ENCODE measurements at places on chromosomes 13 and 19. TPM values are rescaled to one million over a fixed set of nuclear protein-coding genes. Genes with fewer than 3 reads are reported as not detected.

- no peaks in the 10 kb centered on the region for H3K27me3 ChIP-seq
- peaks cover 18% of the 10 kb centered on the region for H3K36me3 ChIP-seq
- peak; percentile 58 for DNase-seq
- peaks cover 29% of the 10 kb centered on the region for H3K4me1 ChIP-seq
Observed at GRCh38 chr13:112781881-112782361, 92.1 kb downstream of the ATP11A start.

GRCh38 chr19:35732540-35733179 is 9.6 kb downstream of the IGFLR1 start:
- no peak for DNase-seq
- H3K4me3 ChIP-seq: no peak overlapping the region
- peaks cover 5% of the 10 kb centered on the region for H3K4me1 ChIP-seq
- no peaks in the 10 kb centered on the region for H3K27me3 ChIP-seq

The KCNJ14 gene
- 1.8 TPM for total RNA-seq

The FSD1 gene
- 26.3 TPM for total RNA-seq

GRCh38 chr19:50777830-50778303 is 7.6 kb downstream of the GPR32 start:
- no peak overlapping the region for H3K27ac ChIP-seq
- peaks cover 87% of the 10 kb centered on the region for H3K27me3 ChIP-seq
- no peak for DNase-seq

DNA sequence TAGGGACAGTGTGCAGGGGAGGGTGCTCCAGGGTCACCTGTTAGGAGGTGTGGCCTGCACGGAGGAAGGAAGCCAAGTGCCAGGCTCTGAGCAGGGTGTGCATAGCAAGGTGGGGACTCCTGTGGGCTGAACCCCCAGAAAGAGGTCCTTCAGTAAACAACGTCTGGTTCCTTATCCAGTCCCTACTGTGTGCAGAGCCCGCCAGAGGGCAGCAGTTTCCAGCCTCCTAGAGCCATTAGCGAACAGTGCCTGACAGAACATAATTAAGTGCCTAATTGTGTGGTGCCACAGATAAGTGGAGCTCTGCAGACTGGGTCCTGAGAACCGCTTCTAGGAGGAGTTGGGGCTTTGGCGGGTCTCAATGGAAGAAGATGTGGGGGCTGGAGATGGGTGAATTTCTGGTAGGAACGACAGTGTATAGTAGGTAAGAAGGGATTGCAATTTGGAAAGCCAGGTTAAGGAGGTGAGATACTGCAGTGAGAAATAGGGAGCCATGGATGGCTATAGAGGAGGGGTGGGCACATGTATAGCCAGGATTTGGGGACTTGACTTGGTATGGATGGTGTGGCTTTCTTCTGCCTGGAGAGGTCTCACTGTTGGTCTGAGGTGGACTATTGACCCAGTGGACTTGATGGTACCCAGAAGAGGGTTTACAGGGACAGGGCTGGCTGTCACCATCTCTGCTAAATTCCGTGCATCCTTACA is 323.1 kb downstream of the ZNF536 start:
- DNase-seq: no peak
- H3K27ac ChIP-seq: no peak overlapping the region
- H3K4me1 ChIP-seq: peaks cover 58% of the 10 kb centered on the region
- H3K4me3 ChIP-seq: no peak overlapping the region
- H3K36me3 ChIP-seq: no peaks in the 10 kb centered on the region

DNA sequence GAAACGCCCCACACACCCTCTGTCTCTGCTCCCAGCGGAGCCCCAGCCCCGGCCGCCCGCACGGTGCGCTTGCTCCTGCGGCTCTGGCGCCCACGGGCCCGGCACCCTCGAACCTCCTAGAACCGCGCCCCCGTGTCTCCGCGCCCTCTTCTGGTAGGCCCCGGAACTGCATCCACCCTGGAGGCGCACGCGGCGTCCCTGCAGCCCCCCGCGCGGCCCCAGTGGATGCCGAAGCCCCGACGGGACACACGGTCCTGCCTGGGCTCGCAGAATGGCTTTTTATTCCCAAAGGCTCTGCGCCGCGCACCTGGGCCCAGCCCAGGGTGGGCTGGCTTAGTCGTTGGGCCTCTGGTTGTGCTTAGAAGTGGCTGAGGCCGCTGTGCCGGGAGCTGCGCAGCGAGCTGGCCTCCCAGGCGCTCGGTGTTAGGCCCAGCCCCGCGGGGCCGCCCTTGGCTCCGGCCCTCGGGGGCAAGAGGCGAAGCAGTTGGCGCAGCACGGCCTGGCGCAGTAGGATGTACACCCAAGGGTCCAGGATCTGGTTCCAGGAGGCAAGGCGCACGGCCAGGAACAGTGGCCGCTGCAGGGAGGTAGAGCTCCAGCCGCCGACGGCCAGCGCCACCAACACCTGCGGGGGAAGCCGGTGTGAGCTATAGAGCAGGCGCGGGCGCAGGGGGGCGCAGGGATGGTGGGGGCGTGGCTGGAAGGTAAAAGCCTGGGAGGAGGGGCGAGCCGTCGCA is 2.8 kb downstream of the PTGER1 start:
- no peak overlapping the region for H3K4me3 ChIP-seq
- peak overlapping the region; percentile 13 for H3K27ac ChIP-seq
- H3K27me3 ChIP-seq: peaks cover 3% of the 10 kb centered on the region
- H3K4me1 ChIP-seq: peaks cover 12% of the 10 kb centered on the region

The GJA3 gene
- total RNA-seq: 0.60 TPM

DNA sequence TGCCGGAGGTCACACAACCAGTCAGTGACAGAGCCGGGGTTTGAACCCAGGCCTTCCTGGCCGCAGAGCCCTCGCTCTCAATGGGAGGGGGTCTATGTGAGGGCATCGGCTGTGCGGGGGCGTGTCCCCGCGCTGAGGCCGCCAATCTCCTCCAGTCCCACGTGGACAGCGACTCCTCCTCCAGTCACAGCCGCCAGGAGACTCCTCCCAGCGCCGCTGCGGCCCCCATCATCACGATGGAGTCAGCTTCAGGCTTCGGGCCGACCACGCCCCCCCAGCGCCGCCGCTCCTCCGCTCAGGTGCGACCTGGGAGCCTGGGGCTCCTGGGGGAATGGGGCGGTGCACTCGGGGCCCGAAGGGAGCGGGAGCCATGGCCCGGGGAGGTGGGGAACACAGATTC is 6.0 kb downstream of the SPRED3 start:
- no peak overlapping the region for H3K27ac ChIP-seq
- H3K27me3 ChIP-seq: peaks cover 51% of the 10 kb centered on the region
- H3K36me3 ChIP-seq: peaks cover 18% of the 10 kb centered on the region
- DNase-seq: no peak
- H3K4me1 ChIP-seq: no peaks in the 10 kb centered on the region

DNA sequence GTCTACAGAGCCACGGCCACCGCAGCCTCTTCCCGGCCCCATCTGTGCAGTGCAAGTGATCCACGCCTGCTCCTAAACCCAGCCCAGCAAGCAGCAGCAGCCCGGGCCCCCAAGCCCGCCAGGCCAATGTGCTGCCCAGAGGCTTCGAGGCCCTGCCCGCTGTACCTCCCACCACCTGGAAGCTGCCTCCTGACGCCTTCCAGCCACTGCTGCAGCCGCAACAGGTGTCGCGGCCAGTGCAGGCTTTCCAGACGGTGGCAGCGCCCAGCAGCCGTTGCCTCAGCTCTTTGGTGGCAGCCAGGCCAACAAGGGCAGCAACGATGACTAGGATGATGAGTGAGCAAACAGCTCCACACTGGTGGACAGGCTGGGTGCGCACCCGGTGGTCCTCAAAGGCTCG is 50.2 kb upstream of the TPM4 start:
- DNase-seq: no peak
- no peaks in the 10 kb centered on the region for H3K36me3 ChIP-seq
- no peak overlapping the region for H3K4me3 ChIP-seq
- peaks cover 4% of the 10 kb centered on the region for H3K27me3 ChIP-seq

GRCh38 chr13:86758116-86758515 is 913.1 kb upstream of the SLITRK5 start:
- H3K27ac ChIP-seq: no peak overlapping the region
- no peak for DNase-seq
- no peaks in the 10 kb centered on the region for H3K36me3 ChIP-seq
- H3K4me3 ChIP-seq: no peak overlapping the region

The CCNA1 gene
- 3.5 TPM for total RNA-seq

DNA sequence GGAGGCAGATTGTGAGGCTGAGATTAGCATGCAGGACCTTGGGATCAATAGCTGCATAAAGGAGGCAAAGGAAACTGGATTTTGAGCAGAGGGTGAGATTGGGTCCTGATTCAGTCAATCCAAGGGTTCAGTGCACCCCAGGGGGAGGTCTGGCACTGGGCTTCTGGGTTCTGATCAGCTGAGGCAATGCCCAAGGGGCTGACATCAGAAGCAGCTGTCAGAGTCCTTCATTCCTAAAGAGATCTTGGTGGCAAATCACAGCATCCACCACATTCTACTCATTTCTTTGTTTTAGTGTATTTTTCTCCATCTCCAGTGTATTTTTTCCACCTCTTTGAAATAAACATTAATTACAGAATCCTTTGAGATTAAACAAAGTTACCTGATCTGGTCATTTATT is 5.4 kb upstream of the LYPD5 start:
- no peaks in the 10 kb centered on the region for H3K36me3 ChIP-seq
- peaks cover 34% of the 10 kb centered on the region for H3K27me3 ChIP-seq
- H3K4me3 ChIP-seq: no peak overlapping the region

GRCh38 chr19:39828654-39829032 is 5.3 kb downstream of the DYRK1B start:
- H3K27me3 ChIP-seq: no peaks in the 10 kb centered on the region
- H3K4me3 ChIP-seq: no peak overlapping the region
- DNase-seq: no peak
- peaks cover 18% of the 10 kb centered on the region for H3K4me1 ChIP-seq
- H3K36me3 ChIP-seq: peaks cover 29% of the 10 kb centered on the region

GRCh38 chr19:46256855-46257254 is 27.3 kb downstream of the IGFL1 start:
- no peak overlapping the region for H3K4me3 ChIP-seq
- DNase-seq: no peak
- H3K27me3 ChIP-seq: peaks cover 6% of the 10 kb centered on the region
- H3K4me1 ChIP-seq: no peaks in the 10 kb centered on the region
- H3K27ac ChIP-seq: peak overlapping the region; percentile 16

GRCh38 chr13:72565893-72566292 is 161.5 kb downstream of the MZT1 start:
- no peaks in the 10 kb centered on the region for H3K36me3 ChIP-seq
- no peak for DNase-seq
- H3K27ac ChIP-seq: no peak overlapping the region
- no peak overlapping the region for H3K4me3 ChIP-seq

The ZNF560 gene
- total RNA-seq: not detected

- no peaks in the 10 kb centered on the region for H3K4me1 ChIP-seq
- no peaks in the 10 kb centered on the region for H3K27me3 ChIP-seq
Observed at GRCh38 chr13:69660155-69660554, 447.5 kb upstream of the ATXN8OS start.

The MAP2K2 gene
- 144 TPM for total RNA-seq

GRCh38 chr13:33537026-33537425 is 251.5 kb upstream of the STARD13 start:
- no peaks in the 10 kb centered on the region for H3K36me3 ChIP-seq
- H3K4me3 ChIP-seq: no peak overlapping the region

The CILP2 gene
- 0.74 TPM for total RNA-seq

DNA sequence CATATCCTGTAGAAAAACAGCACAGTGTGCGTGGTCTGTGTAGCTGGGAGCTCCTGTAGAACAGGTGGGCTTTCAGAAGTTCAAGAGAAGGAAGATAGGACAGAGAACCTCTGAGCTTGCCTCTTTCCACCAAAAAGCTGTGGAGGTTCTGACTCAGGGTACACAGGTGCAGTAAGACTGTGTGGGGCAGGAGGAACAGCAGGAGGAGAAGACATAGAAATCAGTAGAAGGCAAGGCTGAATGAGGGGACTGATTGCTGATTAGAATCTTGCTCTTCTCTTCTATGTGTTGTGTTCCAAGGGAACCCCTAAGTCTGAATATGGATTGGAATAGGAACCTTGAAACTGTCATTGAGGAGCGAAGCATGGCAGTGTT is 122.7 kb downstream of the AKAP11 start:
- H3K4me3 ChIP-seq: no peak overlapping the region
- peaks cover 10% of the 10 kb centered on the region for H3K27me3 ChIP-seq
- peaks cover 8% of the 10 kb centered on the region for H3K4me1 ChIP-seq
- no peaks in the 10 kb centered on the region for H3K36me3 ChIP-seq
- no peak overlapping the region for H3K27ac ChIP-seq
- no peak for DNase-seq

GRCh38 chr13:29859971-29860370 is 9.6 kb upstream of the UBL3 start:
- H3K36me3 ChIP-seq: peaks cover 4% of the 10 kb centered on the region
- no peaks in the 10 kb centered on the region for H3K27me3 ChIP-seq

- H3K4me1 ChIP-seq: peaks cover 7% of the 10 kb centered on the region
- H3K36me3 ChIP-seq: peaks cover 42% of the 10 kb centered on the region
- H3K27me3 ChIP-seq: no peaks in the 10 kb centered on the region
- DNase-seq: no peak
- peak overlapping the region; percentile 16 for H3K27ac ChIP-seq
Observed at GRCh38 chr19:32363175-32363574, 17.8 kb downstream of the ZNF507 start.

- peaks cover 16% of the 10 kb centered on the region for H3K4me1 ChIP-seq
- H3K27me3 ChIP-seq: no peaks in the 10 kb centered on the region
- peaks cover 35% of the 10 kb centered on the region for H3K36me3 ChIP-seq
Observed at GRCh38 chr13:97369261-97369893, 64.6 kb upstream of the RAP2A start.

- no peaks in the 10 kb centered on the region for H3K36me3 ChIP-seq
- no peak for DNase-seq
- peaks cover 5% of the 10 kb centered on the region for H3K4me1 ChIP-seq
- H3K27ac ChIP-seq: no peak overlapping the region
Observed at GRCh38 chr19:34084396-34085145, 87.7 kb upstream of the LSM14A start.

DNA sequence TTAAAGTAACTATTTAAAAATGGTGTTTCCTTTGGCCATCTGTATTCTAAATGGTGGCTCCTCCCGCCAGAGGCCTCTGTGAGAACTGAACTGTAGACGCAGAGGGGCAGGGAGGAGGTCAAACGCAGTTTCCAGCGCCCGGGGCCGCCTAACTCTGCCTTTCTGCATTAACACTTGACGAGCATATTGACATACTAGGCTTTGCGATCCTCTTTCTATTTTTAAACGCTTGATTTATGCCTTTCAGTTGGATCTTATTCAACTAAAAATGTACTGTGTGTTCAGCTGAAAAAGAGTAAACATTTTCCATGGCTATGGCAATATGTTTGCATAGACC is 74.7 kb downstream of the SPACA7 start:
- DNase-seq: no peak
- no peak overlapping the region for H3K27ac ChIP-seq
- H3K36me3 ChIP-seq: no peaks in the 10 kb centered on the region
- peaks cover 11% of the 10 kb centered on the region for H3K4me1 ChIP-seq

The KIR2DL4 gene
- total RNA-seq: not detected
